ENCODE measurements at places on chromosomes 16 and 17.

GRCh38 chr17:64579917-64580316 is 73.1 kb downstream of the CEP95 start:
- no peak for DNase-seq

GRCh38 chr16:29907973-29908372 is 7.7 kb downstream of the ASPHD1 start:
- DNase-seq, result no peak

DNA sequence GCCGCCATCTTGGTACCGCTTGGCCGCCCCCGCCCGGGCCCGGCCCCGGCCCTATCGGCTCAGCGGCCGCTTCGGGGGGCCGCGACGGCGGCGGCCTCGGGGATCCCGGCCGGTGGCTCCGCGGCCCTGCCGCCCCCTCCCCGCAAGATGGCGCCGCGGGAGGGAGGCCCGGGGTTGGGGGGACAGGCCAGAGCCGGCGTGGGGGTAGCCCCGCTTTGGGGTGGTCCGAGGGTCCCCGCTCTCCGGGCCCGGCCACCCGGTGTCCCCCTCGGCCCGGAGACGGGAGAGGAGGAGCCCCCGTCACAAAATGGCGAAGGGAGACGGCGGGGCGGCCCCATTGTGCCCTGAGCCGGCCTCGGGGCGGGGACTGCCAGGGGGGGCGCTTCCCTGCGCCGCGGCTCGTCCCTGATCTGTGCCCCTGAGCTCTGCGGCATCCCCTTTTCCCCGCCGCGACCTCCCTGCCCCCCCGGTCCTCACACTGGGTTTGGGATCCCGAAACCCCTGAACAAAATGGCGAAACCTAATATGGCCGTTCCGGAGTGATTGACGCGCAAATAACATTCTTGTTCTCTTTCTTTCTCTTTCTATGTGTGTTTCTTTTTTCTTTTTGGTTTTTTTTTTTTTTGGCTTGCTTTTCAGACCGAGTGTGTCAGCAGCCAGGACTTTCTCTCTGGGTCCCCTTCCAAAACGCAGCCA is 986 bp downstream of the HAPSTR1 start:
- peak; percentile 47 for DNase-seq

GRCh38 chr16:67241008-67241900 is 6.0 kb downstream of the FHOD1 start:
- DNase-seq, result peak; percentile 43

DNA sequence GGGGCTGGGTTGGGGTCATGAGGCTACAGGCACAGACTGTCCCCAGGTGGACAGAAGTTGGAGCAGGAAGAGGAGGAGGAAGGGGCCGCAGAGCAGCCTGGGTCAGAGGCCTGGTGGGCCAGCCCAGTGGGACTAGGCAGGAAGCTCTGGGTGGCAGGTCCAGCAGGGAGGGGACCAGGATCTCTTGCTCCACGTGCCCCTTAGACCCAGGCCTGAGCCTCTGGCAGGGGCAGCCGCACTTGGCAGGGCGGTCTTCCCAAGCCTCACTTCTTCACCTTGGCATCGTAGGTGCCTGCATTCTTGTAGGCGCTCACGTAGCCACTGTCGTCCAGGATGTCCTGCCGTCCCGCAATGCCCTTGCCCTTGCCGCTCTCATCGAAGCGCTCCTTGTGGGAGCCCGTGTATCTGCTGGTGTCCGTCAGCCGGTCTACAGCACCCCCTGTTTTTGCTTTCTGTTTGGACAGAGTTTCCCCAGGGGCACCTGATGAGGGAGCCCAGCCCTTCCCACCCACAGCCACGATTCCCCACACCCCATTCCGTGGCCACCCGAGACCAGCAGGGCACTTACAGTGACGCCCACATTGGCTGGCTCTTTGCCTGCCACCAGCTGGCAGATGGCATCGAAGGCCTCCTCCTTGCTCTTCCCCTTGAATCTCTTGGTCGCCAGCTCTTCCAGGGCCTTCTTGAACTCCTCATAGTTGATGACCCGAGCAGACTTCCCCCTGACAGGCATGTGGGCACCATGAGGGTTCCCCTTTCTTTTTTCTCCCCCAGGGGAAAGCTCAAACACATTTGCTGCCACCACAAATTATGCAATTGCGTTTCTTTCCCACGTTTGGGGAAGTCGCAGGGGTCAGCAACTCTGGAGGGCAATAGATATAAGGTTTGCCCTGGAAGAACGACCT is 3.1 kb downstream of the TPPP3 start:
- no peak for DNase-seq

GRCh38 chr17:61000911-61001310 is 323.3 kb downstream of the BCAS3 start:
- no peak for DNase-seq

DNA sequence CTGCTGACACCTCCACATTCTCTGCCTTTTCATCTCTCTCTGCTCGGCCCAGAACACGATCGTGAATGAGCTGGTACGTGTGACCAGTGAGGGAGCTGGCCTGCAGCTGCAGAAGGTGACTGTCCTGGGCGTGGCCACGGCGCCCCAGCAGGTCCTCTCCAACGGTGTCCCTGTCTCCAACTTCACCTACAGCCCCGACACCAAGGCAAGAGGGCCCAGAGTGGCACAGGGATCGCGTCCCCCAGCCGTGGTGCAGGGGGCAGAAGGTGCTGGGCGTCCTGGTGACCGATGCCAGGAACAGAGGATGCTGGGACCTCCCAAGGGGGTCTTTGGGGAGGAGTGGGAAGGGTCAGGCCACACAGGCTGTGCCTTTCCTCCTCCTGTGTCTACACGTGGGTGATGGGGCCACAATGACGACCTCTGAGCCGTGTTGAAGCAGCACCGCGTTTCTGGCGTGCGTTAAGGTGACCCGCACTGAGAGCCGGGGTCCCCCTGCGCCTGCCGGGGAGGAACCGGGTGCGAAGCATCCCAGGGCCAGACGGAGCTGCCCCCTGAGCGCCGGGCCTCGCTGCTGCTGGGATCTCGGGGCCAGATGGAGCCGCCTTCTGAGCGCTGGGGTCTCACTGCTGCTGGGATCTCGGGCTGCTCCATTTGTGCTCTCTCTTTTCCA is 17.4 kb downstream of the GAA start:
- no peak for DNase-seq

DNA sequence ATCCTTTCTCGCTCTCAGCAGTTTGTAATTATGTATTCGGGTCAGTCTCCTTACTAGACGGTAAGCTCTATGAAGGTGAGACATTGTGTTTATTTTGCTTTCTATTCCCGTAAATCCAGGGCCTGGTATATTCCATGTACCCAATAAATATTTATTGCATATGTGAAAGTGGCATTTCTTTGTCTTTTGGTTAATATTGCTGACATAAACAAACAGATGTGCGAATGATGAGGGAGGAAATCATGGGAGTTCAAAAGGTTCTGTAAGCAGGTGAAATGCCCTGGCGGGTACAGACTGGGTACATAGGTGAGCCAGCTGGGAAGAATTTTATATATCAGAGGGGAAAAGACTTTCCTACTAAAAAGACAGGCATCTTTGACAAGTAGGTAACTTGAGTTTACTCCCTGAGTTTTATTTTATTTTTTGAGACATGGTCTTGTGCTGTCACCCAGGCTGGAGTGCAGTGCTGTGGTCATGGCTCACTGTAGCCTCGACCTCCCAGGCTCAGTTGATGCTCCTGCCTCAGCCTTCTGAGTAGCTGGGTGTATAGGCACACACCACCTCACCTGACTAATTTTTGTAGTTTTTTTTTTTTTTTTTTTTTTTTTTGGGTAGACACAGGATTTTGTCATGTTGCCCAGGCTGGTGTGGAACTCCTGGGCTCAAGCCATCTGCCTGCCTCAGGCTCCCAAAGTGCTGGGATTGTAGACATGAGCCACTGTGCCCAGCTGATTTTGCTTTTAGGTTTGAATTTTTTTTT is 5.7 kb upstream of the METTL9 start:
- no peak for DNase-seq

DNA sequence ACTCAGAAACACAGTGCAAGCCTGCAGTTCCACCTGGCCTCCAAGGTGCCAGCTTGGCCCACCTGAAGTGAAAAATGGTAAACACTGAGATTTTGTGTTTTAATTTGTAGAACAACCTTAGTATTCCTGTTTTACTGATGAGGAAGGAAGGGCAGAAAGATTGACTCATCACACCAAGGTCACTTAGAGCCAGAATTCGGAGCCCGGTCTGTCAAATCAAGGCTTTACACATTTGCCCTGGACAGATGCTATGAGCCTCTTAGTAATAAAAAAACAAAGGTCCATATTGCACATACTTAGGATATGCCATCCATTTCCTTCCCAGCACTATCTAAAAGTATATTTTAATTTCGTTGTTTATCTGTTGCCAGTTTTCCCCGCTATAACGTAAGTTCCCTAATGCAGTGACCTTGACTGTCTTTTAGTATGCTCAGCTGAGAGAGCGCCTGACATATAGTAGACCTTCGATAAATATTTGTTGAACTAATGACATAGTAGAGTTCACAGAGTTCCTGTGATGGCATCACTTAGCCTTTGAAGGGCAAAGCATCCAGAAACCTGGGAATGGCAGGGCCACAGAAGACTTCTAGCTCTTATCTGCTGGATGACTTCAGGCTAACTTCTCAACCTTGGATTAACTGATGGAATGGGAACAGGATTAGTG is 7.2 kb upstream of the TBKBP1 start:
- DNase-seq, result no peak

DNA sequence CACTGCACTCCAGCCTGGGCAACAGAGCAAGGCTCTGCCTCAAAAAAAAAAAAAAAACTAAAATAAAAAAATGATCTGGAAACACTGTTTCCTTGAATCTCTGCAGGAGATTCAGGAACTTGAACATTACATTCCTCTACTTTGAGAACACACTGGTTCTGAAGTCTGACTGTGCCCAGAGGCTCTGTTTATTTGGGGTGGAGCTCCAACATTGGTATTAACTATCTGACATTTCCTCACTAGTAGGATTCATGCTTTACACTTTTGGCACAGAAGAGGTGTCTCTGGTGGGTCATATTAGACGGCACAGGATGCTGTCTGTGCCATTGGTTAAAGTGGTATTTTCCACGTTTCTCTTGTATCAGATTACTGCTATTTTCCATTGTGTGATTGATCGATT is 10.4 kb downstream of the SULT1A2 start:
- DNase-seq, result no peak

Measured in Calu3 (cell line).